Activated gamma-delta T cell treated with anti-CD3 and anti-CD28 coated beads, Interleukin-2, amount 50 U/mL, for 16 hours (primary cell): ENCODE measurements at places on chromosomes 3 and 15.

DNA sequence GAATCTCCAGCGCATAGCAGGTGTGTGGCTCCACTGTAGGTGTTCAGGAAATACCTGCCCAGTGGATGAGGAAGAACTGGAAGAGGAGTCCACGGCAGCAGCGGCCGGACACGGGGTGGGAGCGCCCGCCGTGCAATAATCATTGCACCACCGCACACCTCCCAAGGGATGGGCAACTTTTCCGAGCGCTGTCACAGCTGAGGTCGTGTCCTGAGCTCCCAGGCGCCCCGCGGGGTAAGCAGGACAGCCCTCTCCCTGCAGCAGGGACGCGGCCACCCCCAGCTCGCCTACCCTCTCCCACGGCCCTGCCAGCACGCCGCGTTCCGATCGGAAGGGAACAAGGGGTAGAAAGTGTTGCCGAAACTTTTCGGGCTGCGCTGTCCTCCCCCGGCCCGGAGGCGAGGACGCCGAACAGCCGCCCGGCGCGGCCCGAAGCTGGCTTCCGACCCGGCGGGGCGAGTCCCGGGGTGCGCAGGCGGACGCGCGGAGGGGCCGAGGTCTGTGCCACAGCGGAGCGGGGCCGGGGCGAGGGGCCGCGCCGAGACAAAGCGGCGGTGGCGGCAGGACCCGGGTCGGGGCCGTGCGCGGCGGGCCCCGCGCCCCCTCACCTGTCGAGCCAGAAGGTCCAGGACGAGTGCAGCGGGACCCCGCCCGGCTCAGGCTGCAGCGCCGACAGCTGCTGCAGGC, 475 bp downstream of the EIF4E3 start:
- DNase-seq = no peak

- DNase-seq = no peak
Observed at GRCh38 chr15:91075739-91076138, 24.3 kb upstream of the SV2B start.

- no peak for DNase-seq
Observed at GRCh38 chr3:25556447-25556846, 108.3 kb downstream of the TOP2B start.

DNA sequence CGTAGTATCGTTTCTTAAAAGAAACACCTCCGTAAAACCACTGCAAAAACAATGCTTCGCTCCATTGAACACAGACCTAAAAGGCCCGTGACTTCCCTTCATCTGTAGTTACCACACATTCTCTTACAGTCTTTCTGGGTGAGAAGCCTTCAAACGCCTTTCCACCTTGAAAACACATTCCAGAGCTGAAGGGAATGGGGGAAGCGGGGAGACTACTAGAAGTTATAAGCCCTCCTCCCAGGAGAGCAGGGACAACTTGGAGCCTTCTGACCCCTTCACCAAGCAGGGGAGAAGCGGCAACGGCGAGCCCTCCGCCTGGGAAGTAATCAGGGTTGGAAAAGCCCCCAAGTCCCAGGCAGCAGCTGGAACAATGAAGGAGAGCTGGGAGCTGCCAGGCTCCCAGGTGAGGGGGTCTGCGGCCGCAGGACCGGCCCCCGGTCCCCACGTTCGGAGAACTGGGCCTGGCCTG, 461 bp downstream of the SECISBP2L start:
- no peak for DNase-seq

- DNase-seq = no peak
Observed at GRCh38 chr3:128392021-128392420, 74.7 kb downstream of the DNAJB8 start.

GRCh38 chr3:31165399-31165860, 271.0 kb upstream of the GADL1 start:
- no peak for DNase-seq

- DNase-seq = no peak
Observed at GRCh38 chr15:63593705-63594671, 3.2 kb upstream of the FBXL22 start.

- no peak for DNase-seq
Observed at GRCh38 chr3:65246561-65246960, 558.8 kb upstream of the ADAMTS9 start.

DNA sequence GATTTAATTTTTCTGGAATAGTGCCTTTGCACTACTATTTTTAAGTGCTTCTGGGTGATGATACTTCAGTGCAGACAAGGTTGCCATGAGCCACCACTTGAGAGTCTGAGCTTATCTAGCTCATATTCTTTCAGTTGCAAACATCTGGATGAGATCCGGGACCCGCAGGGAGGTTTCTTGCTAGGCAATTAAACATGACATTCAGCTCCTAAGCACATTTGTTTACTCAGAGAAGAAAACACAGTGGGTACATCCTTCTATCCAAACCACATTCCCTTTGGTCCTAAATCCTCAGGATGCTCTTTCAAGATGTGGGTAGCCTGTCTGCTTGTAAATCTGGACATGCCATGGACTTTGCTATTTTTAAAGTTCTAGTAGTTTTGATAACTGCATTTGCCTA, 12.0 kb downstream of the PLSCR1 start:
- DNase-seq = no peak

GRCh38 chr15:99681990-99682389, 51.2 kb downstream of the LYSMD4 start:
- DNase-seq = no peak

GRCh38 chr15:100968050-100968966, 49.2 kb downstream of the LRRK1 start:
- no peak for DNase-seq

- DNase-seq = peak; percentile 67
Observed at GRCh38 chr15:50906954-50907600, 1.4 kb upstream of the AP4E1 start.

- no peak for DNase-seq
Observed at GRCh38 chr3:168284728-168285127, 189.0 kb upstream of the GOLIM4 start.

DNA sequence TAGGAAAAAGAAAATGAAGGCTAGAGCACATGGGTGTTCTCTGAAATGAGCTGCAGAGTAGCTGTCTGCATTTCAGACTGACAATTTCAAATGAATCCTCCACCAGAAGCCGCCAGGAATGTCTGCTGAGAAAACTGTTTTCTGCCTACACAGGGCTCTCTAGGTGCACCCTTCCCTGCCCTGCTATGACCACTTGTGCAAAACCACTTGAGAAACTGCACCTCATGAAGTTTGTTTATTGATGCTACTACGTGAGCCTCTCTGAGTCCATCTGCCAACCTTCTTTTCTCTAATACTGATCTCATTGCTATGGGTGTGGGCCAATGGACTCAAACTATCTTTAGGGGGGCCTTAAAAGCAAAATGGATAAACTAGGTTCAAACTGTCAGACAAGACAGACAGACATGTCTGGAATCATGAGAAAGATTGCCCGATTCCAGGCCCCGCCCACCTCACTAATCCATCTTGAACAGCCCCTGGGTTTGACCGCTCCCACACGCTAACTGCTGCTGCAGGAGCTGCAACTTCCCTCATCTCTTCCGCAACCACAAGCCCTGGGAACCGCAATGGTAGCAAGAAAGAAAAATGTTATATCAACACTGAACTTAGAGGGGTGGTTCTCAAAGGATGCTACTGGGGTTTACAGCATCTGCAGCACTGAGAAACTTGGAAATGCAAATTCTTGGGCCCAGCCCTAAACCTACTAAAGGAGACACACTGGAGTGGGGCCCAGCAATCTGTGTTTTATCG, 9.0 kb upstream of the CD47 start:
- no peak for DNase-seq

DNA sequence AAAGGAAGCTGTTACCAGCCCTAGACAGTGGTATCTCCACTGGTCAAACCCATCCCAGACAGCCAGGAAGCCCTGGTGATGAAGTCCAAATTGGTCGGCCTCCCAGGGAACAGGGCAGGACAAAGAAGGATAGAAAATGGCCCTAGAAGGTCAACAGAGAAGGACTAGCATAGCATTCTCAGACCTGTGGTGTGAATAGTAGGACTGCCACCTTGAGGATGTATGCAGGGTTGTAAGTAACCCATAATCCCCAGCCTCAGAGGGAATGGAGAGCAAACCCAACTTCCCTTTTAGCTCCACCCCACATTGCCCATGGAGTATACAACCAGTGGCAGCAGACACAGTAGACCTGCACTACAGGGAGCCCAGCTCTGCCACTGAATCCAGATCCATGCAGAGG, 68.6 kb upstream of the EIF1B start:
- DNase-seq = no peak

DNA sequence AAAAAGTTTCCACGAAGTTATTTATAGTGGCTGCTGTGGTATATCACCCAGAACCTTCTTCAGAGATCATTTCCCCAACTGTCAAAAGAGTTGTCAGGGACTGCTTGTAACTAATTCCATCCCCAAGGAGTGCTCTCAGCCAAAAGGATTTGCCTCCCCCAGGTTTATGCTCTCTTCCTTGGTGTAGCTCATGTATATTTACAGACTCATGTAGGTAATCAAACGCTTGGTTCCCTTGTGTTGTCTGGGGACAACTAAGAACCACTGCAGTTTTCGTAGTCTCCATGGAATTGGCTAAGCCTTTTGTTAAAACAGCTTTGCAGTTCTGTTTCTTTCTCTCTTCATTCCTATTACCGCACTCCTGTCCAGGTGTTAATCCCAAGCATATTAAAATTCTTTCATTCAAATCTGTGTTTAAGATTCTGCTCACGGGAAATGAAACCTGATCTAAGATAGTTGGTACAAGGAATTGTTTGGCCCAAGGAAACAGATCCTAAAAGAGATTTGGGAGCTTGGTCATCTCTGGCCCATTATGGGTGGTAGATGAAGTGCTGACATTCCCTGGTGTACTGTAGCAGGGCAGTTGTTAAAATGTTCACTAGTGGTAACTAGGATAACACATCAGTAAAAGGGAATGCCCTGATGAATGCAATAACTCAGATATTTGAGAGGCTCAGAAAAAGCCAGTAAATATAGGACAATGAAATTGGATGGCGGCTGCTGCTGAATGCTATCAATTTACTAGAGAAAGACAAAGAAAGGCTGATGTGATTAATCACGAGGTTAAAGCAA, 361.3 kb upstream of the GBE1 start:
- no peak for DNase-seq

DNA sequence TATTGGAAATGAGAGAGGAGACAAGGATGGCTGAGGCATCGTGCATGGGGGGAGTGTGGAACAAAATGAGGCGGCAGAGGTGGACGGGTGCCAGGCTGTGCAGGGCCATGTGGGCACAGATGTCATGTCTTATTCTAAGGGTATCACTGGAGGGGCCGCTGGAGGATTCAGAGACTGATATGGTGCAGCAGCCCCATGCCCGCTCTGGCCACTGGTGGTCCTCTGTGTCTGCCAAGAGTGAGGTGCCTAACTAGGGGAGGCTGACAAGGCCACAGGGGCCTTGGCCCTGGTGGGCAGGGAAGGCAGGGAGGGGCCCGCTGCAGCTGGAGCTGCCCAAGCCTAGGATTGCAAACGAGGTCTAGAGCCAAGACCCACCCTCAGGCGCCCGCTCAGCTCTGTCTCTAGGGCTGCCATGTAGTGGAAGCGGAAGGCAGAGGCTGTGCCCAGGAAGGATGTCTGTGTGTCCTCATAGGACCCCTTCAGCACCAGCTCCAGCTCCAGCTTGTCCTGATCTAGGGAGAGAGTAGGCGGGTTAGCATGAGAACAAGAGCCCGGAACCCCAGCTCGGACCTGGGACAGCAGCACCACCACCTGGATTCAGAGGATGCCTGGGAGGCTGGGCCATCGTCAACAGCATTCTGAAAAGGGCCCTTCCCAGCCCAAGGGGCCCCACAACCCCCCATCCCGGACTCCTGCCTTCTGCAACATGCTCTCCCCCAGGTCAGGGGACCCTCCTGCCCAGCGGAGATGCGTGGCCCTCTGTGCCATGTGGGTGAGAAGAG, 11.3 kb downstream of the PLA2G4D start:
- no peak for DNase-seq

- no peak for DNase-seq
Observed at GRCh38 chr3:192835818-192836815, 81.5 kb downstream of the MB21D2 start.

DNA sequence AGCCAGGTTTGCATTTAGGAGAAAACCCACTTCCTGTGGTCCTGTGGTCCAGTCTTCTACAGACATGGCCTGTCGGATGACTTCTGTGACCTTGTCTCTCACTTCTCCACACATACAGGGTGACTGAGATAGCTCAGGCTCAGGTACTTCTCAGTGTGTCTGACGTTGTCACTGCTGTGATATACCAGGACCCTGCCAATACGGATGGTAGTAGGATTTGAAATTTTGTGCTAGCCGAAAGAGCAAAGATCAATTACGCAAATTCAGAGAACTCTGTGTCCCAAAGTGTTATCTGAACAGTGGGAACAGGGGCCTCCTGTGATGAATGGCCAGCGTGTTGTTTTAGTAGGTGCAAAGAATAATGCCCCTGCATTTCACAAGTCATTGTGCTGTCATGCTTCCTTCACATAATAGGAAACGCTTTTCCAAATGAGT, 128.9 kb downstream of the MCTP2 start:
- no peak for DNase-seq

- no peak for DNase-seq
Observed at GRCh38 chr3:66507423-66508260, 6.8 kb upstream of the LRIG1 start.

DNA sequence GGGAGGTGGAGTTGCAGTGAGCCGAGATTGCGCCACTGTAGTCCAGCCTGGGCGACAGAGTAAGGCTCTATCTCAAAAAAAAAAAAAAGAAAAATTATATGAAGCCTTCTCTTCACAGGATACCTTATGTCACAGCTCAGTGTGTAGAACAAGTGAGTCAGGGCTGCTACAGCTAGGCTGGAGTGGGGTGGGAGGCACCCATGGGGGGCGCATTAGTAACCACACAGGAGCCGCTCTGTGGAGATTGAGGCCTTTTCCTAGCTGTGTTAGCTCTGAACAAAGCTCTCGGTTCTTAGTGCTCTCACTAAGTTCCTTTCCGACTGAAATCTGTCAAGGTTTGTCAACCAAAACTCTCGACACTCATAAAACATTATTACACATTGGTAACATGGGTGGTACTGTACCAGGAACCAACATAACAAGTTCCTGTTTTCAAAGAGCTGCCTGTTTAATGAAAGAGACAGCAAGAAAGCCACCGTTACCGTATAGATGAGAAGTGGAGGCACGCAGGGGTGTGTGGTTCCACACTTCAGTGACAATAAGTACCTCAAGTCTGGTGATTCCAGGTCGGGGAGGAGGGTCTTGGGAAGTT, 4.5 kb downstream of the LRRC31 start:
- no peak for DNase-seq
